ENCODE measurements at places on chromosomes 11 and 22.

DNA sequence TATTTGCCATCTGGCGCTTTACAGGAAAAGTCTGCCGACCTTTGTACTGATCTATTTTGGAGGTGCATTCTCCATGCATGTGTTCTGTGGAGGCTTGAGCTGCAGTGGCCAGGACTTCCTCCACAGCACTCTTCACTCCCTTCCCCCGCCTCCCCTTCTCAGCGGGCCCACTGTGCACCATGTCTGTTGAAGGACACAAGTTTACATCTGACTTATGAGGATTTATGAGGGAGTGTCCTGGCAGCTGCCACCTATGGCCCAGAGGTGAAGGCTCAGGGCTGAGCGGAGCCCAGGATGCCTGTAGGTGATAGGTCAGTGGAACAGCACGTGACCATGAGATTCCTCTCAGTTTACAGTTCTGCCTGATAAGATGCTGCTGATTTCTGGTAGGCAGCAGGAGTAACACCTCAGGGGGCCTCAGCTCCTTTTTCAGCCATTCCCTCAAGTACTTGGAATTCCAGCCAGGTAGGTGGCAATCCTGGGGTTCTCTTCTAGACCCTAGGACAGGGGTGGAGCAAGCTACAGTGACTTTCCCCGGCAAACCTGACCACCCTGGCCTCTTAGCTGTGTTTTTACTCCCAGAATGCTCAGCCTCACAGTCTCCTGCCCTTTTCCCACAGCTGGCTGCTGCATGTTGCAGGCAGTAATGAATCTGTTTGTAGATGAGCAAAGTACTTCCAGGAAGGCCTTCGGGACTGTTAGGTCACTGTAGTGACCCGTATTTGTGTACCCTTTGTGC lies 59.9 kb downstream of the PPFIBP2 start:
- no peak for DNase-seq

GRCh38 chr11:89498845-89499448 lies 7.8 kb upstream of the NOX4 start:
- peak; percentile 27 for DNase-seq

DNA sequence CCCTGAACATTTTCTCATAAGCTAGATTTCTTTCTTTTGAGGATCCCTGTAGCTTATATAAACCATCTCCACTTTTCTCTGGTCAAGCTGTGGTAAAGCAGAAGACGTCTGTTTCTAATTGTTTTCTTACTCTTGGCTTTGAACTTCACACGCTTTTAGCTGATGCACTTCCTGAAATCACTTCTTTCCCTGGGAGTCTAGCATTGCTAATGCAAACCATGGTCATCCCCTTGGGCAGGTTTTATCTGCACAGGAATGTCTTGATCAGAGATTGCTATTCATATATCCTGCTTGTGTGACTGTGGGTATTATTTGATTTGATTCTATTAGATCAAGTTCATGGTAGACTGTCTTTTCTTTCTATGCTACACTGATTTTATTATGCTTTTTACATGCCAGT lies 199.2 kb upstream of the POU2AF2 start:
- DNase-seq: no peak

- DNase-seq: no peak
Observed at GRCh38 chr22:17810570-17811116, 36.4 kb upstream of the BID start.

GRCh38 chr11:132941024-132941646 lies 591.2 kb downstream of the OPCML start:
- peak; percentile 34 for DNase-seq

- peak; percentile 60 for DNase-seq
Observed at GRCh38 chr11:61706452-61707400, 26.5 kb downstream of the DAGLA start.

DNA sequence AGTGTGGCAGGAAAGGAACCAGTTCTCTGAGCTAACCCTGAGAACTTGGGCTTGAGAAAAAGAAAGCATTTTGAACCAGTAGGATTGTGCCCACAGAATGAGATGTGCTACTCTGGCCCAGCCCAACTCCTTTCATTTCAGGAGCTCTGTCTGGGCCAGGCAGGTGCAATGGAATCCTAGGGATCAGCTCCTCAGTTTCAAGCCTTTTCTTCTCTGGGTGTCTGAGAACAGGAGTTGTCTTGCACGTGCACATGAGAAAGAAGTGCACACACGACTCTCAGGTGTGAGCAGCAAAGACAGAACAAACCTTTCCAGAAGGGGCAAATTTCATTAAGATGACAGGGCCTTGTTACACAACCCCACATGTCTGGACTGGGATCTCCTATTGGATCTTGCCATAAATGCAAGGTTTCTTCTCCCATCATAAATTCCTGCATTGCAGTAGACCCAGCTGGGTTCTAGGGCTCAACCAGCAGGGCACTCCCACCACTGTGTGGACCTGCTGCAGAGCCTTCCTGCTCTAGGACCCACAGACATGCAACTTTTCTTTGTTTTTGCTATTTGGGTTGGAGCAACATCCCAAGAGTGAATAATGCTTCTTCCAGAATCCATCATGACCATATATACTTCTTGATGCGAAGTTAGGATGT lies 24.5 kb upstream of the GGTLC2 start:
- DNase-seq: no peak

DNA sequence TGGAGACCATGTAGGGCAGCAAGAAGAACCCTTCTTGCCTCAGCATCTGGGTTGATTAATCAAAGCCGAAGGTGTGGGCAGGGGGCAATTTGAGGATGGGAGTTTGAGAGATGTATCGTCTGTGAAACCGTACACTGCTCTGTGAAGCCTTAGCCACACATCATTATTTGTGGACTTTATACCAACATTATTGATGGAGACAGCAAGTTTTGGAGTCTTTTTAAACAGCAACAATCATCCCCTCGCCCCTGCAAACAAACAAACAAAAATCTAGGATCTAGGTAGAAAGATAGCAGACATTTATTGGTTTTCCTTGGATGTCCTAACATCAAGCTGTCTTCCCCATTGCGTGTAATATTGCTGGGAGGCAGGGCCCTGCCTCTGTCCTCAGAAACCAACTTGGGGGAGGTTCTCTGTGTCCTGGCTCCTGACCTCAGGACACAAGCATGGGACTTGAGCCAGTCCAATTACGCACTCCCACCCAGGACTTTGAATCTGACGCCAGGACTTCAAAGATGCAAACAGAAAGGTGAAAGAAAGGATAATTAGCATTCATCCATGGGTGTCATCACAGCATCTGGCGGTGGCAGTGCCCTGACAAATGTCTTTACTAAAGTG lies 61.6 kb upstream of the PLET1 start:
- no peak for DNase-seq

DNA sequence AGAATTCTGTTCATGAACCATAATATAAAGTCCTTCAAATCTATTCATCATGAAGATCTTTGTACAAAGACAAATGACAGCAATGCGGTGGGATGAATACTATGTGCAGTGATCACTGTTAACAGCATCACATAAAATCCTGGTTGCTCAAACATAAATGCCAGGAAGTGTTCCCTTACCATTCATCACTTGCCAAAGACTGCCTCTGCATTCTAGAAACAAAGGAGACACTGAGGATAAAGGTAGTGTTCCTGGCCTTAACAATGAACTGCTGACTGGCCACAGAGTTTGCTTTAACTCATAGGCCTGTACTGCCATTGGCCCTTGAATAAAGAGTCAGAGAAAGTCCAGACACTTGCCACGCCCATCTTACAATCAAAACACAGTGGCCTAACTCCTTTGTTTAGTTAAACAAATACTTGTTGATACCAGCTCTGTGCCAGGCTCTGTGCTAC lies 29.5 kb downstream of the C2CD3 start:
- DNase-seq: no peak

DNA sequence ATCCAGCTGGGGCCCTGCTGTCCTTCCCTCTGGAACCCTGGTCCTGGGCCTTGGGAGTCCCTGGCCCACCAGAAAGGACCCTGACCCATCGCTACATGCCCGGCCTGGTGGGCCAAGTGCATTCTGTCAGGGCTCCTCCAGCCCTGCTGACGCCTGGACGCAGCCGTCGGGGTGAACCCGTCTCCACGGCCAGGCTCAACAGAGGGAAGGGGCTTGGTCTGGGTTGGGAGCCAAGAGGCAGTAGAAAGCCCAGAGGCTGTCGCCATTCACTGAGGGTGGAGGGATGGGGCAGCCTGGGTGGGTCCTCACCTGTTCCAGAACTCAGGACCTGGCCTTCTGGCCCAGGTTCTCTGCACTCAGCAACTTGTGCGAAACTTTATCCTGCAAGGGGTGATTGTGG lies 39.0 kb downstream of the TOLLIP start:
- DNase-seq: no peak

DNA sequence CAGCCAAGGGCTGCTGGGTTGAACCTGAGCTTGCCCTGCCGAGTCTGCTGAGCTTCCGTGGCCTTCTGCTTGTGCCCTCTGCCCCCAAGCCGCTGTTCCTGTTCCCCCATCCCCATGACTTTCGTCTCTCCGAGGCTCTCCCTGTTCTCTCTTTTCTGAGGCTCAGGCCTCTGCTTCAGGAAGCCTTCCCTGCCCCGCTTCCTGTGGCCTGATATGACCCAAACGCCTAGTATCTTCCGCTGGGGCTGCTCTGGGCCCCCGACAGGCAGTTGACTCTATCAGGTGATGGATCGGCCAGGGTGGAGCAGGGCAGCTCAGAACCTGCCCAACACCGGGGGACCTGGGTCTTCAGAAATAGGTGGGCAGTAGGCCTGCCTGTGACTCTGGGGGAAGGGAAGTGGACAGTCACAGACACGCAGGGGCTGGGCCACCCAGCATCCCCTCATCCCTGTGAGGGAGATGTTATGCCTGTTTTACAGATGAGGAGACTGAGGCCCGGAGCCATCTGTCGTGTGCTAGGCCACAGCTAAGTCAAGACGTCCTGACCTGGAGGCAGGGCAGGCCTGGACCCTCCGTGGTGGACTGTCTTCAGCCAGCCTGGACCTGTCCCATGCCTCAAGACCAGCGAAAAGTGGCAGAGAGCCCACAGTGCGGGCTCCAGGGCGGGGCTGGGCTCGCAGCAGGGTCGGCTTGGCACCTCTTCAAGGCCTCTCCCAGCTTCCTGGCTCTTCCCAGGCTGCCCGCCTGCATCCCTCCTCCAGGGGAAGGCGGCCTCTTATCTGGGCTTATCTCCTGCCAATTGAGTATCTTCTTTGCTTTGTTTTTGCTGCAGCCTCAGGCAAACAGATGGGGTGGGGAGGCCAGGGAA lies 16.2 kb downstream of the BAD start:
- no peak for DNase-seq

GRCh38 chr11:1706634-1707400 lies 9.8 kb downstream of the KRTAP5-6 start:
- peak; percentile 45 for DNase-seq

- no peak for DNase-seq
Observed at GRCh38 chr11:66299186-66299585, 7.5 kb downstream of the TMEM151A start.

- no peak for DNase-seq
Observed at GRCh38 chr11:76161261-76161961, 44.9 kb downstream of the WNT11 start.

DNA sequence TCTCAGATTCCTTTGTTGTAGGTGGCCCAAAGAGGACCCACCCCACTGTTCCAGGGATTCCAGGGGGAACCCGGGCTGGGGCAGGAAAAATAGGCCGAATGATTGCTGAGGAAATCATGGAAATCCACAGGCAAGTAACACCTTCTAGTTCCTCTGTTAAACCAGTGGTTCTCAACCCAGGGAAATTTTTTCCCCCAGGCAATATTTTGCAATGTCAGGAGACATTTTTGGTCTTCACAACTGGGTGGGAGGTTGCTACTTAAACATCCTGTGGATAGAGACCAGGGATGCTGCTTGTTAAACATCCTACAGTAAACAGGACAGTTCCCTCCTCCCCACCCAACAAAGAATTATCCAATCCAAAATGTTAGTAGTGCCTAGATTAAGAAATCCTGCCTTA lies 84.7 kb downstream of the BTBD10 start:
- DNase-seq: no peak

DNA sequence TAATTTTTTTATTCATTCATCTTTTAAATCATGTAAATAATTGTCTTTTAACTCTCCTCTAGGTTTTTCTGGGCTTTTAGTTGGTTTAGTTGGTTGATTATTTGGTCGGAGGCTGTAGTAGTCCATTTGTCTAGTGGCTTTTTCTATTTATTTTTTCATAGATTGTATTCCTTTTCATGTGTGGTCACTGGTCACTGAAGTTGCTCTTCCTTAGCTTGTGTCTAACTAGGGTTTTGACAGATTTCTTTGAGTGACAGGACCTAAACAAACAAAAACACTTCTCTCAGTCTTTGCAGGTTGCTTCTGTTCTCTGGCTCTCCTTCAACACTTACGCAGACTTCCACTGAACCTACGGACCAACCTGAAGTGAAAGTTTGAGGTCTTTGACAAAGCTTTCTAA lies 112.6 kb downstream of the EMSY start:
- DNase-seq: no peak

GRCh38 chr11:28176351-28176750 lies 68.2 kb downstream of the METTL15 start:
- peak; percentile 26 for DNase-seq

- DNase-seq: no peak
Observed at GRCh38 chr11:72441752-72442207, 7.4 kb upstream of the CLPB start.

All from NB4 (cell line).